ENCODE measurements at places on chromosomes 3 and 15. TPM values are rescaled to one million over a fixed set of nuclear protein-coding genes. Genes with fewer than 3 reads are reported as not detected.

GRCh38 chr15:45842151-45842550, 207.3 kb downstream of the SQOR start:
- no peak for DNase-seq

DNASE1L3 gene
- not detected for polyA plus RNA-seq

KNL1 gene
- 3.0 TPM for polyA plus RNA-seq

DNA sequence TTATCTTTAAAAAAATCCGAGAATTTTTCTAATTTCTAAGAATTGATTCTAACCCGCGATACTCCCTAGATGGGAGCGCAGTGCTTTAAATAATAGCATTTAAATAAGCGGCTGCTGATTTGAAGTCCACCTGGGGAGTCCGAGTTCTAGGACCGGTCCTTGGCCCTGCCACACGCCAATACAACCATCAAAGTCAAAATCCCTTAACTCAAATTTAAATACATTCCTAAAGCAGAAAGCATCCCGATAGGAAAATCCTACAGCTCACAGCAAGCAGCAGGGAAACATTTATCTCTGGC, 508 bp upstream of the ECT2 start:
- DNase-seq = no peak

TF gene
- polyA plus RNA-seq = 0.07 TPM

DNA sequence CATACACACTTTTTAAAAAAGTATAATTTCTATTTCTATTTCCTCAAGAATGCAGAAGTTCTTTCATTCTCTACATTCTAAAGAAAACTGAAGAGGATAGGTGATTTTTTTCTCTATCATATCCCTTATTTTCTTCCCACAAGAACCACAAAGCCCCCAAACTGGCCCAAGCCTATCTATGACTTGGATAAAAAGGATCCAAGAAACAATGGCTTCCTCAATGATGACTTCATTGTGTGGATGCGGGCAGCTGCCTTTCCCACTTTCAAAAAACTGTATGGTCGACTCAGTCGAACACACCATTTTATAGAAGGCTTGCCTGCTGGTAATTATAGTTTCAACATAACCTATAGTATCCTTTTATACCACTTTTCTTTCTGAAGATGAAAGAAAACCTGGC, 52.9 kb upstream of the TBC1D23 start:
- DNase-seq = no peak

STARD5 gene
- polyA plus RNA-seq = 19.0 TPM

GRCh38 chr3:12395349-12396012, 88.8 kb upstream of the TSEN2 start:
- no peak for DNase-seq

Data from AG04450 (cell line).